ENCODE measurements at places on chromosomes 1 and 21.

DNA sequence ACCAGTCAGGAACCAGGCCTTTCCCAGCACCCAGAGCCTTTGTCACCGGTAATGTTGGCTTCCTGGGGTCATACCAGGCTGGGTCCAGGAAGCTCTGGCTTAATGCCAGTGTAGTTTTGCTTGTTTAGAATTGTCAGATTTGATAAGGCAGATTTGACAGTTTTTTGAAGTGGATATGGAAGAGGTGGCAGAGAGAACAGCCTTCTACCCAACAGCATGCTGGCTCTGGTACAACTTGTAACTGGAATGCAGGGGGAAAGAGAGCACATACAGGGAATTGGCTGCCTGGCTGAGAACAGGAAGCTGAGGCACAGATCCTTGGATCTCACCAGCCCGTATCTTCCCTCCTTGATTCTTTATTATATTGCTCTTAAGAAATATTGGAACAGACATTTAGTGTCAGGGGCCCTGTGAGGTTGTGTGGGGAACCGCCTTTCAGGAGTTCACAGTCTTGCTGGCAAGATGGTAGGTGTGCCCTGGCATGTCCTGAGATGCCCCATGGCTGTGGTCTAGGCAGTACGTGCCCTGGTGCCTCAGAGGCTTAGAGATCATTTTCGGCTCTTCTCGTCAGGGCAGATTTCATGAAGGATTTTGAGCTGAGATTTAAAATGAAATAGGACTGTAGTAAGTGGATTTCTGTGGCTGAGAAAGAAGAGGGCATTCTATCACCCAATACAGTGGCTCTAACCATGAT lies 227.0 kb downstream of the PBX1 start:
- peak; percentile 63 for DNase-seq

GRCh38 chr1:237478082-237478481 lies 412.6 kb downstream of the ZP4 start:
- DNase-seq: no peak

DNA sequence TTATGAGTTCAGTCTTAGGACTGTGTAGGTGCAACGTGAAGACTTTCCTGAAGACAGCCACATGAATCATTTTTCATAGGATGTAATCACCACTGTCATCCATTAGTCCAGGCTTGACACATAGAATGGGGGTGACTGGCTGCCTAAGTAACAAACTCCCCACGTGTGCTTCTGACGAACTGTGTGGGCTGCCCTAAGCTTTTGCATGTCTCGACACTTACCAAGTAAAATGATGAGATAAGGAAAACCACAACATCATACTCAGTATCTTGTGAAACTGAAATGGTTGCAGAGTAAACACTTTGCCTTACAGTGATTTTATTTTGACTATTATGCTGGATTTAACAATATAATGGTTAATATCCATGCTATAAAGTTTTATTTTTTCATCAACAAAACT lies 19.5 kb downstream of the ERG start:
- no peak for DNase-seq

DNA sequence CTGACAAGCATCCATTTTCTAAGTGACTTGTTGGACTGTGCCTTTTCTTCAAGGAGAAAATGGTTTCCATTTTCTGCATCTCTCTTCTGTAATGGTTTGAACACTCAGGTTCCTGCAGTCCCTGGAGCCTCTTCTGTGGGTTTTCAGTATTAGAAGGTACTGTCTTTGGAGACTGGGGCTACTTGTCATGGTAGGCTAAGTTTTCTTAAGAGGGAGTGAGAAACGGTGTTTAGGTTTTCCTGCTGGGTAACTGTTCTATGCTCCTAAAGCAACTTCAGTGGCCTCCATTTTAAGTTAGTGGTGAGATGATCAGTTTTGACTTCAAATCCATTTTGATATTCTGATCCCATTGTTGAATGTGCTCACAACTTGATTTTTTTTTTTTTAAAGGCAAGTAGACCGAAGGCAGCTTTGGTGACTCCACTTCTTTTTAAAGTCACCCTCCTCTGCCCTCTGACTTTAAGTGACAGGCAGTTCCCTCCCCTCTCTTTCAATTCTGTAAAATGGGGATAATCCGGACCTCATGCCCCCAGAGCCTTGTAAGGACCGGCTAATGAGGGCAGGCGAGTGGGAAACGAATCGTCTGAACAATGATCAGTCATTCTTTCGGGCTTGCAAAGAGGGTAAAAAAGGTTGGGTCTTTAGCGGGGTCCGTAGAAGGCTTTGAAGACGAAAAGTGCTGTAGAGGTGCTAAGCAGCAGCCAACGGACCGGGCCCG lies 1.0 kb upstream of the ARID1A start:
- DNase-seq: no peak

GRCh38 chr1:226738995-226739695 lies at the start of gene ITPKB:
ITPKB (minus strand) TSS chr1:226739282; CDS start chr1:226737458, 1,824 bp downstream.
- peak; percentile 37 for DNase-seq

DNA sequence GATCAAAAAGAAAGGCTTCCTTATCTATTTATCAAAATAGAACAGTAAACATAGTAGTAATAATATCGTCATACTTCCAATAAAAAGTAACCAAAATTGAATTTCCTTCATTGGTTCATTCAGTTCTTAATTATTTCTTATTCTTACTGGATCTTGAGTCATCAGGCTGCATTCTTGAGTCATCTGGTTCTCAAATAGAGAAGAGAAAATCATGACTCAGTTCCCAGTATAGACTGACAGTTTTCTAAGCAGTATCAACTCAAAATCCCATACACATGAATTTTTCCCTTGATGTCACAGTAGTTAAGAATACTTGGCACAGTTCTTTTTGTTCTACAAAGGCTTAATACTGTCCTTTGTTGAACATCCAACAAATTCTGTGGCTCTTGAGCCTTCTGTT lies 626.9 kb upstream of the ADGRL4 start:
- no peak for DNase-seq
